ENCODE measurements at places on chromosomes 3 and 15.

DNA sequence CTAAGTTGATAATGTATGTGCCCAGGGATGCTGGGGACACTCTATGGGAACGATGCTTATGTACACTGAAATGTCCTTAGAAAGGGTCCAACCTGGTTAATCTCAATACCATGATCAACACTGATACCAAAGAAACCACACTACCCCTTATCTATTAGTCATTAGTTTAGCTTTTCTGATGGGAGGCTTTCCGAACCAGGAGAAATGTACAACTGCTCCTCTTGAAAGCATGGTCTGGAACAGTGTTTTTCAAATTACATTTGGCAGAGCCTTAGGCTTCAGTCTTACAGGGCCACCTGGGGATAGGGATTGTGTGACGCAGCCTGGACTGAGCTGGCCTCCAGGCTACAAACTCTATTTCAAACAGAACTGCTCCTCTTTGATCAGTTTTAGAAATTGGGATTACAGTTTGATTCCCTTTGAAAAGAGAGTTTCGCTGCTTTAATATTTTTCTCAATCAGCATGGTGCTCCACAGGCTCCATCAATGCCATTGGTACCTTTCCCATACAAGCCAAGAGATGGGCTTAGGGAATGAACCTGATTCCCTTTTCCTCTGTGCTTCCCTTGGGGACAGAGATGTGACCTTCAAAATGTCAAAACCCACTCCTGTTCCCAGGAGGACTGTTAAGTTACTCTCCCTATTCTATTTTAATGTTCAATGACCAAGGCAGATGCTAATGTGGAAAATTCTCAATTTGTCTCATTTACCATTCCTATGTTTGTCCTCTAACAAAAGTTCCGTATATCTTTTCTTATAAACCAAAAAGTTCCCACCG, 296.0 kb upstream of the ADAMTS9 start:
- no peak for DNase-seq

- DNase-seq = no peak
Measured at GRCh38 chr3:129104051-129104450, 17.6 kb downstream of the RAB43 start.

DNA sequence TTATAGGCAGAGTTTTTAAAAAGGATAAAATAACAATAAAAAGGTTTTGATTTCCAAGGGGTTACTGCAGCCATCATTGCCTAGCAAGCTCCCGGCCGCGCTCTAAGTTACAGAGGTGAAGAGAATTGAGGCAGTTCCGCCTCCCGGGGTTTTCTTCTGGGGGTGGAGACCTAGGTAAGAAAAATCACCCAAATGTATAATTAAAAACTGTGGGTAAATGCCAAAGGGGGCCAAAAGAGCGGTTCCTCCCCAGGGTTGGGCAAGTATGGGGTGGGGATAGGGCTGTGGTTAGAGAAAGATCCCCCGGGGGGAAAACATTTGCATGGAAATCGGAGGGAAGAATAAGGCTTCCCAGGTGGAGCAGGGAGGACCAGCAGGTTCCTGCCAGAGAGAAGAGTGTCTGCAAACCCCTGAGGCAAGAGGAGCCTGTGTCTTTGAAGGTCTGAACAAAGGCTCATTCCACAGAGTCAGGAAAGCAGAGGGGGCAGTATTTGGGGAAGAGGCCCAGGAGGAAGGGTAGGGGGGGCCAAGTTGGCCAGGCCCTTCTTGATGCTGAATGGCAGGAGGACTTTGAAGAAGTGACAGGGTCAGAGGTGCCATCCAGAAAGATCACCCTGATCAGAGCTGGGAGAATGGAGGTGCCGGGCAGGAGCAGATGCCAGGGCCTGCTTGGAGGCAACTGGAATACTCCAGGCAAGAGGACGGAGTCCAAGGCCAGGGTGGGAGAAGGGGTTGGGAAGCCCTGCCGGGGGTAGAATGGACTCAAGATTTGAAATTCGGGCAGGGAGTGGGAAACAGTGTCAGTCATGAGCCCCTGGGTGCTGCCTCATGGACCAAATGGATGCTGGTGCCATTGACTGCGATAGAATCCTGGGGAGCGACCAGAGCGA, 152.9 kb upstream of the RGMA start:
- DNase-seq = no peak

DNA sequence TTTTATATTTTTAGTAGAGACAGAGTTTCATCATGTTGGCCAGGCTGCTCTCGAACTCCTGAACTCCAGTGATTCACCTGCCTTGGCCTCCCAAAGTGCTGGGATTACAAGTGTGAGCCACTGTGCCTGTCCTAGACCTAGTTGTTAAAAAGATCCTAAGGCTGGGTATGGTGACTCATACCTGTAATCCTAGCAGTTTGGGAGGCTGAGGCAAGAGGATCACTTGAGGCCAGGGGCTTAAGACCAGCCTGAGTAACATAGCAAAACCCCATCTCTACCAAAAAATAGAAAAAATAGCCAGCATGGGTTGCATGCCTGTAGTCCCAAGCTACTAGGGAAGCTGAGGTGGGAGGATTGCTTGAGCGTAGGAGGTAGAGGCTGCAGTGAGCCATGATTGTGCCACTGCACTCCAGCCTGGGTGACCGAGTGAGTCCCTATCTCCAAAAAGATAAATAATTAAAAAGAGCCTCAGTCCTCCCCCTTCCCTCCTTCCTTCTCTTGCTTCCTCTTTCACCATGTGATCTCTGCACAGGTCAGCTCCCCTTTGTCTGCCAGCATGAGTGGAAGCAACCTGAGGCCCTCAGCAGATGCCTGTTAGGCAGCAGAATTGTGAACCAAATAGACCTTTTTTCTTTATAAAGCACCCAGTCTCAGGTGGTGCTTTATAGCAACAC, 9.8 kb upstream of the FNDC3B start:
- DNase-seq = no peak

GRCh38 chr15:96505014-96505413, 174.5 kb downstream of the NR2F2 start:
- DNase-seq = no peak

- DNase-seq = no peak
Measured at GRCh38 chr15:34336991-34337556, 507 bp downstream of the SLC12A6 start.

- no peak for DNase-seq
Measured at GRCh38 chr3:52020796-52021195, 25.1 kb upstream of the RPL29 start.

DNA sequence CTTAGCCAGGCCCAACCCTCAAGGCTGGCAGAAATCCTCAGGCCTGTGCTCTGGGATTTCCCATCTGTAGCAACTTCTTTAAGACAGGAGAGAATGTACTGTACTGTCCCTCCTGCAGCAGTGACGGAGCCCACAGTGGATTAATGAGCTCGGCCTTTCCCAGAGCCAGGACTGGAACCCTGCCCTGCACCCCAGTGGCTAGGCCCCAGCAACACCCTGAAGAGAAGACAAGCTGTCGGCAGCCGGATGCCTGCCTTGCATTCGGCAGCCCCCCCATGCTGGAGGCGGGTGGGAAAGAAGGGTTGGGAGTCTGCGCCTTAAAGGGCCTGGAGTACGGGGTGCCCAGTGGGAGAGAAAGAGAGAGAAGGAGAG, 32.0 kb downstream of the KLHL25 start:
- DNase-seq = no peak

- no peak for DNase-seq
Measured at GRCh38 chr3:149316437-149316836, 17.0 kb downstream of the TM4SF18 start.

DNA sequence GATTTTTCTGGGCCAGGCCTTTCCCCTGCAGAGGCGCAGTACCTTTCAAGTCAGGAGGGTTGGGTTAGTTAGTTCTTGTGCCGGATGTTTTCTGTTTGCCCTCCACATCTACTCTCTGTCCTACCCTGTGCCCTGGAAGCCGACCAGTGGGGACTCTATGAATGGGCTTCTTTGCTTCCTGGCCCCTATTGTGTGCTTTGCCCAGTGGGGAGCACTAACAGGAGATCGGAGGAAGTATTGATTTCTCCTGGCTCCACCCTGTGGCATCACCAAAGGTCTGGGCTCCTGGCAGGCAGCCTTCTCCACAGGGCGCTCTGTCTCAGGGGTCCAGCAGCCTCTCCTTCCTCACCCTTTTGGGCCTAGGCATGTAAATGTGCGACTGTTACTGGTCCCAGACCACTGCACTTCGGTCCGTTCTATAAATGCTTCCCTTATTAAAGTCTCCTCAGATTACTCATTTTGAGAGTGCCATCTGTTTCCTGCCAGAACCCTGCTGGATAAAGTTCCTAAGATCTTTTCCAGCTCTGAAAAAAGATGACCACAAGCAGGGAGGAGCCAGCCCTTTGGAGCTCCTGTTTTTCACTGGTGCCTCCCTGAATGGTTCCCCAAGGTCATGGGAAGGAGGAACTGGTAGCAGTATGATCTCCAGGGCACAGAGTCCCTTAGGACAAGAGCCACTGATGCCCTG, 44.5 kb downstream of the CTDSPL start:
- DNase-seq = no peak

GRCh38 chr3:12458901-12459300, 25.4 kb upstream of the TSEN2 start:
- DNase-seq = no peak

DNA sequence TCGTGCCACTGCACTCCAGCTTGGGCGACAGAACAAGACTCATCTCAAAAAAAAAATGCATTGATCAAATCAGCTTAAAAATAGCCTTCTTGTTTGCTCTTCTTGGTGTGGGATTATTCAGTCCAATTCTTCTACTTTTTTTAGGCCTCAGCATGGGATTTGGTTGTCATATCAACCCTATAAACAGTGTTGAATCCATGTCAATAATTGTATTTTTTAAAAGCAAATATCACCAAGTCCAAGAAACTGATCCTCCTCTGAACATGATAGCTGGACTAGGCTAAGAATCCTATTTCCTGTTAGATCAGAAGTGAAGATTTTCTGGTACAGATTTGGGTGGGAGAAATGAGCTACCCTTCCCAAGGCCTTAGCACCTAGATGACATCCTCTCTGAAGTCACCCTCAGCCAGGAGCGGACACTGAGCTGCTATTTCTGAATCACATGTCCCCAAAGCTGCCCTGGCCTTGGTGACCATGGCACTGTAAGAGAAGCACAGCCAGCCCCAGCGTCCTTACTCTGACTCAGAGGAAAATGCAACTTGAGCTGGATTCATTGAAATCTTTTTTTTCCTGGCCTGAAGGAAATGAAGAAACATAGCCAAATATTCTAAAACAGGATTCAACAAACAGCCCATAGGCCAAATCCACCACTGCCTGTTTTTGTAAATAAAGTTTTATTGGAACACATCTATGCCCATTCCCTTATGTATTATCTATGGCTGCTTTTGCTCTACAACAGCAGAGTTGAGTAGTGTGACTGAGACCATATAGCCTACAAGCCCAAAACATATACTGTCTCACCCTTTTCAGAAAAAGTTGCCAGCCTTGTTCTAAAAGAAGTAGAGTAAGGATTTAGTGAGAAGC, 215.9 kb upstream of the CTDSPL start:
- no peak for DNase-seq

DNA sequence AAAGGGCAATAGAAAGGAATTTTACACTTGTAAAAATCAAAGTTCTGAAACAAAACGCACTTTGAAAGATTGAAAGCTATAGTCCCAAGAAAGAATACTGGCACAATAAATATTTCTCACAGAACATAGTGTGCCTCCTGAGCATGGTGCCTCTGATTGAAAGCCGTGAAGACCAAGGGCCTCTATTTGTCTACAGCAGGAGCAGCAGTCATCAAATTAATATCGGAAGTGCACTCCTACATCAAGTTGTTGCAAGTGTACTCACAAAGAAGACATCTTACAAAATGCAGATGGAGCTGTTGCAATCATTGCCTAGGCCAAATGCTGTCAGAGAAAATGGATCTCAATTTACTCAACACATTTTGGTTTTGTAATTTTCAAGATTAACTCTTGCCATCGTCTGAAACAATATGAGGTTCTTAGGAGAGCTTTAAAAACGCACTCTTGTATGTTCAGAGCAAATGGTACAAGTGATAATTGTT, 9.2 kb upstream of the WDR49 start:
- no peak for DNase-seq

DNA sequence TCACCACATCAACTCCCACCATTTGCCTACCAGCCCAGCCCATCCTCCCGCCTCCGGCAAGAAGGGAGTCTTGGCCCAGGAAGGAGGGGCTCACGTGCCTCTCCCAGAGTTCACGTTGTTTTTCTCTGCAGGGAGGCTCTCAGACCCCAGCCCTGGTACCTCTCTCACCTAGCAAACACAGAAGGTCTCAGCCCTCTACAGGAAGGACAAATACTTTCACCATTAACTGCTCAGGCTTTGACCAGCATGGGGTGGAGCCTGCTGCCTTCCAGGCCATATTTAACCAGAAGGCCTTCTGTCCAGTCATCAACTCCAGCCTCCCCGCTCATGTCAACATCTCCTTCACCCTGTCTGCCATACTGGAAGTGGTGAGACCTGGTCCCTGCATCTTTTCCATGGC, 19.0 kb upstream of the HTR3E start:
- DNase-seq = no peak

DNA sequence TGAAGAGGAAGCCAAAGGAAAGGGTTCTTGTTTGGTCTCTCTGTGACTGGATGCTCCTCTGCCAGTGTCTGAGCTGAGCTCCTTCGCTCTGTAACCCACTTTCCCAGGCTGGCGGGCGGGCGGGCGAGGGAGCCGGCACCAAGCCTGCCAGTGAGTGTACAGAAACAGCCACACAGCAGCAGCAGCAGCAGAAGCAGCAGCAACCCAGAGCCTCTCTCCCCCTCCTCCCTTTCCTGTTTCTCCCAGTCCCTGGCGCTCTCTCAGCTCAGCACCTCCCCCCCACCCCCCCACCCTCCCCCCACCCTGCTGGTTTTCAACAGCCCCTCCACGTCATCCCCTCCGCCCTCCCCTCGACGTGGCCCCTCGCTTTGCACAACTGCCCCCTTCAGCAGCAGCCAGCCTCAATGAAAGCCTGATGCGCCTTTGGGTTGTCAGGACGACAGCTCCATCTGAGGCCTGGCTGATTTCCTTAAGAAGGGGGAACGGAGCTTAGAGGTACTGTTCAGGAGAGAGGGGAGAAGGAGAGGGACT, at the start of gene LSAMP:
TSS of gene LSAMP (minus strand) at position 177 of the 531 bp plus-strand sequence.
- DNase-seq = no peak

DNA sequence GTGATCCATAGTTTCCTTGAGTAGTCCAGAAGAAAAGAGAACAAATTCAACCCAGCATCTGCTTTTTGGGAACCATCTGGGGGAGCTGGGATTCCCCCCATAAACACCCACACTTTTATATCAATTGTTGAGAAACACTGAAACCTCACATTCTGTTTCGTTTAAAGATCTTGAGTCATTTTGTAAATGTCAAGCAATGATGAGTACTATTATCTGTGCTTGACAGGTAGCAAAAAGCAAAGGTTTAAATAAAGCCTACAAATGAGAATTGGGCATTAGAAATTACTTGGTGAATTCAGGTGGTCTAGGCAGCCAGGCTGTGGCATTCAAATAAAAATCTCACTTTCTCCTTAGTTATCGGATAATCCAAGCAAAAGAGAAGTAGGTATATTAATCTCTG, 75.7 kb downstream of the TMEM266 start:
- DNase-seq = no peak

- no peak for DNase-seq
Measured at GRCh38 chr3:23653647-23654525, 151.9 kb upstream of the UBE2E1 start.

Measured in kidney epithelial cell (primary cell).